ENCODE measurements at places on chromosomes 16 and 17.

DNA sequence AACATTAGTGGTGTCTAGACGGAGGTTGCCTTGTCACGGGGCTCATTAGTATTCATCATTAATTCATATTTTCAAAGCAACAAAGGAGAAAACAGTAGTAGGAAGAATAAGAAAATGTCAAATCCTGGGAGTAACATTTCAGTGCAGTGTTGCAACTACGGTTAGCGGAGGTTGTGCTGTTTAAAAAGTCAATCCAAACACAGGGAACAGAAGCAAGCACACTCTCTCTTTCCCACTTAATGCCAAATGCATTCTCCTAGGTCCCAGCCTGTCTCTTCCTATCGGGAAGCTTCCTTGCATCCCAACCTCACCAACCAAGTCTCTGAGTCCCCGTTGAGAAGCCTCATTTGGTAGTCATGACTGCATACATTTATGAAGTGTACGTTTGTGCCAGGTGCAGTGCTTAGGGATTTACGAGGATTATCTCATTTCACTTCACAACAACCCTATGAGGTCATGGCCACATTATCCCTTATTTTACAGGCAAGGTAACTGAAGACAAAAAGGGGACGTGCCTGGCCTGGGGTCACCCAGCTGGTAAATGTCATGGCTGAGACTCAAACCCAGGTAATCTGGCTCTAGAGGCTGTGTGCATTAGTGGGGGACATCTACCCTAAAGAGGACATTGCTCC is 283.6 kb upstream of the SALL1 start:
- no peak for DNase-seq

GRCh38 chr17:78689029-78689428 is 93.0 kb downstream of the CYTH1 start:
- DNase-seq: no peak

DNA sequence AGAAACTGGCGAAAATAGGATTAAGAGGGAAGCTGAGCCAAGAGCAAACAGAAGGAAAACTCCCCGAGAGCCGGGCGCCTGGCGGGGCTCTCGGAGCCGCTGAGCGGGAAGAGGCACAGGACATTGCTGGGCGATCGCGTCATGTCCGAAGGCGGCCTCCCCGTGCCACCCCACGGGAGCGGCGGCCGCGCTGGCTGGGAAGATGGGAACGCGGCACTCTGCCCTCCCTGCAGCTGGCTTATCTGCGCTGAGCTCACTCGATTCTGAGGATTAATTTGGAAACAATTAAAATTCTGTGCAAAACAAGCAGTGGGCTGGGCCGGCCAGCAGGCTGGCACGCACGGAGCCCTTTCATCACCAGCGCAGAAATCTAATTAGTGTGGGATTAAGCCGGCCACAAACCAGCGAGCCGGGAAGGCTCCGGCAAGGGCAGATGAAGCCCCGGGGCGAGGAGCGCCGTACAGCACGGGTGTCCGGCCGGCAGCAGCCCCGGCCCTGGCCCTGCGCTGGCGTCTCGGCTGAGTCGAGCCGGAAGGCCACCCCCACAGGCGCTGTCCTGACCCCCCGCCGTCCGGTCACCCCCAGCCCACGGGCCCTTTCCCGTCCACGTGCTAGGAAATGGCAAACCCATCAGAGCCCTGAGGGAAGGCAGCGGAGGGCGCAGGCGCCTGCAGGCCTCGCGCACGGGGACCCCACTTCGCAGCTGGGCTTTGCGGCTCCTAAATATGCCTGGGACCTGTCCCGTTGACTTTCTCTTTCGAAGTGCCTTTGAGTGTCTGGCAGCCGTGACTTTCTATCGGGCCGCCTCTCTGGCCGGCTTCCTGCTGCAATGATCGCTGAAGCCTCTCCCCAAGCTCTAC is 37.9 kb downstream of the SOX8 start:
- DNase-seq: no peak

DNA sequence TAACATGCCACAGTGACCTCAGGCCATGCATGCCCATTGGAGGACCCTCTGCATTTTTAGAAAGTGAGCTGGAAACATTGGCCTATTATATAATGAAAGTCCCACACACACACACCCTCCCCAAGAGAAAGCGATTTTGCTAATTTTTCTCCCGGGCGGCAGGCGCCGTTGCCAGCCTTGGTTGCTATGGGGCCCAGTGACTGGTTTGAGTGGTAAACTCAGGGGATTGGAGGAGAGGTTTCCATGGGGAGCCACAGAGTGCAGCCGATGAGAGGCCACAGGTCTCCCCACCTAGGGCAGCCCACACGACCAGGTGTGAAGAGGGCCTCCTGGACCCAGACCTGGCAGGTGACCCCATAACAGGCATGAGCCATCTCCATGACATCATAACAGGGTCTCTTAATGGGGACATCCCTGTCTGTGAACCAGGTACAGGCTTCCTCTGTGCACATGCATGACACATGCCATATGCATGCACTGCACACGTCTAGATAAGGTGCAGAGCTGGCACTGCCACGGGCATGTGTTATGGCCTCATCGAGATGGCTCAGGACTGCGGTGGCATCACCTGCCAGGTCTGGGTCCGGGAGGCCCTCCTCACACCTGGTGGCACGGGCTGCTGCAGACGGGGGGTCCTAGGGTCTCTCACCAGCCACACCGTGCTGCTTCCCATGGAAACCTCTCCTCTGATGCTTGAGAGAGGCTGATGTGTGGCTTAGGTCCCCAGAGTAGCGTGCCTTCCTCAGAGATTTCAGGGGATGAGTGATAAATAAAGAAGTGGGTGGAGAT is 144.1 kb downstream of the RBFOX3 start:
- DNase-seq: no peak

GRCh38 chr16:85825326-85825725 is 25.8 kb downstream of the COX4I1 start:
- DNase-seq: no peak

- DNase-seq: no peak
Observed at GRCh38 chr16:12240036-12240435, 263.5 kb downstream of the SNX29 start.

DNA sequence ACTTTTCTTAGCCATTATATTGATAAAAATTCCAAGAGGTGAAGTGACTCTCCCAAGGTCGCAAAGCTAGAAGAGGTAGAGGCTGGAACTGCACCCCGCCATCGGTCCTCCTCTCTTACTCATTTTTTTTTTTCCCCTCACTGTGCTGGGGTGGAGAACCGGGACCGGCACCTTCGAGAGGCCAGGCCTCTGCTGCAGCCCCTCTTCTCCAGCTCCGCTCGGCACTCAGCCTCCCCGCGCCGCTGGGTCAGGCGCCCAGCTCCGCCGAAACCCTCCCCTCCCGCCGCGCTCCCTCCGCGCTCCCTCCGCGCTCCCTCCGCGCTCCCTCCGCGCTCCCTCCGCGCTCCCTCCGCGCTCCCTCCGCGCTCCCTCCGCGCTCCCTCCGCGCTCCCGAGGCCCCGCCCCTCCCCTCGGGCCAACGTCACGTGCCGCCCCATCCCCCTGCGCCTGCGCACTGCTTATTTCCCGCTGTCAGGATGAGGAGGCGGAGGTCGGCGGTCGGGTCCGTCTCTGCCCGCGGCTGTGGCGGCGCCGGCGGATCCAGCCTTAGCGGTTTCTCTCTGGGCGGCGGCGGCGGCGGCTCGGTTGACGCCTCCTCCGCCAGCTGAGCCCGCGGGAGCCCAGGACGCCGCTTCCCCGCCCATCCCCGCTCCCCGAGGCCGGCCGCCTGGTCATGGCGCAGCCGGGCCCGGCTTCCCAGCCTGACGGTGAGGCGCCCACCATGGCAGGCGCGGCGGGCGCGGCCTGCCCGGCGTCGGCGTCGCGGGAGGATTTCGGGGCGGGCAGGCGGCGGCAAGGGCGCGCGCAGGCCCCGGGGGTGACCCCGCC is at the start of gene RABEP1:
RABEP1 (plus strand) TSS at position 471 of the 828 bp plus-strand sequence; CDS start at position 674, 203 bp downstream.
- DNase-seq: peak; percentile 96

- no peak for DNase-seq
Observed at GRCh38 chr17:19321481-19322128, 40.9 kb downstream of the B9D1 start.

All from stimulated activated CD8-positive, alpha-beta memory T cell treated with anti-CD3 and anti-CD28 coated beads, Interleukin-4, amount 100 ng/mL, for 48 hours (primary cell).